Activated naive CD4-positive, alpha-beta T cell treated with anti-CD3 and anti-CD28 coated beads, Interleukin-2, amount 50 U/mL, for 72 hours (primary cell): ENCODE measurements at places on chromosomes 3 and 15. TPM values are rescaled to one million over a fixed set of nuclear protein-coding genes. Genes with fewer than 3 reads are reported as not detected.

Gene RYR3
- total RNA-seq = not detected

Gene SENP7
- total RNA-seq = 18.9 TPM

Gene CFAP91
- 0.68 TPM for total RNA-seq

Gene CRELD1
- 25.0 TPM for total RNA-seq

Gene PYGO1
- not detected for total RNA-seq

Gene PRRT3
- total RNA-seq = 6.7 TPM

Gene ATP13A5
- total RNA-seq = not detected

Gene ITPKA
- total RNA-seq = 1.2 TPM

Gene DPPA4
- not detected for total RNA-seq

Gene TMC3
- not detected for total RNA-seq

Gene MKRN3
- total RNA-seq = 0.46 TPM

Gene SFMBT1
- 19.6 TPM for total RNA-seq
